ENCODE measurements at places on chromosomes 4 and X. TPM values are rescaled to one million over a fixed set of nuclear protein-coding genes. Genes with fewer than 3 reads are reported as not detected.

F11 gene
- not detected for total RNA-seq

HSFX4 gene
- total RNA-seq, result not detected

ADGRG4 gene
- total RNA-seq, result not detected

QDPR gene
- 10.1 TPM for total RNA-seq

GRCh38 chrX:38939067-38939466, 137.8 kb downstream of the MID1IP1 start:
- no peaks in the 10 kb centered on the region for H3K4me1 ChIP-seq
- H3K27ac ChIP-seq, result no peak overlapping the region
- no peak overlapping the region for H3K4me3 ChIP-seq

DNA sequence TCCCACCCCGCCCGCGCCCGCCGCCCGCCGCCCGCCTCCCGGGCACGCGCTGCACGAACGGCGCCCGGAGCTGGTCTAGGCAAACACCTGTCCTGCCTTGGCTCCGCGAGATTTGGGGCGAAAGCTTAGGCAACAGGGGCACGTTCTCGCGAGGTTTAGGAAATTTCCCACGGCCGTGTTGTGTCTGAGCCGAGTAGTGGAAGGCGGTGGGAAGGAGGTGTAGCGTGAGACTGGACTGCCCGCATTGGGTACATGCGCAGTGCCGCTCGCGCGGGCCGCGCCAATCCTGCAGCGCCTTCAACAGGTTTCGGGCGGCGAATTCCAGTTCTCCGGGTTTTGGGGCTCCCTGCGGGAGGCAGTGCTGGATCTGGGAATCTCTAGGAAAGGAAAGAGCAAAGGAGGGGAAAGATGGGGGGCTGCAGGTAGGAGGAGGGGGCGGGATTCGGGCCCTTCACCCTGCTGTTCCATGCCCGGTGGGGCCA, 1.3 kb upstream of the RBPJ start:
- DNase-seq, result peak; percentile 95
- 0 out of 2 replicates have a peak, but pooled peaks cover 4% of the 10 kb centered on the region for H3K4me1 ChIP-seq
- peak overlapping the region; percentile 88 for H3K27ac ChIP-seq
- H3K36me3 ChIP-seq, result no peaks in the 10 kb centered on the region
- H3K27me3 ChIP-seq, result no peaks in the 10 kb centered on the region
- peak overlapping the region; percentile 54 for H3K4me3 ChIP-seq

DNA sequence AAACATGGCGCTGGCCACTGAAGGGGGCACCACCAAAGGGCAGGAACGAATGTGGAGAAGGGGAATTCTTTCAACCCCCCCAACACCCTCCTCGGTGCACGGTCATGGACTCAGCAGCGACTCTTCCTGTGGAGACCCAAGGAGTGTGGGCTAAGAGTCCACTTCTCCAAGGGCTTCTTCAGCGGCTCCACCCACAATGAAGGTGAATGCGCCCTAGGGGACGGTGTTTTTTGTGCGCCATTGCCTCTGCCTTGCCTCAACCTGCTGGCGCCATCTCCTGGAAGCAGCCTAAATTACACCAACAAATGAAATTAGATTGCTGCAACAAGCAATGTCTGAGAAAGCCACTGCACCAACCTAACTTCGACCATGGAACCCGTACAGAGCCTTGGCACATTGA, 169.2 kb upstream of the MAGEB18 start:
- H3K4me1 ChIP-seq, result no peaks in the 10 kb centered on the region
- no peak overlapping the region for H3K4me3 ChIP-seq
- no peak for DNase-seq
- H3K27ac ChIP-seq, result no peak overlapping the region
- H3K36me3 ChIP-seq, result no peaks in the 10 kb centered on the region

Measured in SJSA1 (cell line).